ENCODE measurements at places on chromosomes 11 and 22.

DNA sequence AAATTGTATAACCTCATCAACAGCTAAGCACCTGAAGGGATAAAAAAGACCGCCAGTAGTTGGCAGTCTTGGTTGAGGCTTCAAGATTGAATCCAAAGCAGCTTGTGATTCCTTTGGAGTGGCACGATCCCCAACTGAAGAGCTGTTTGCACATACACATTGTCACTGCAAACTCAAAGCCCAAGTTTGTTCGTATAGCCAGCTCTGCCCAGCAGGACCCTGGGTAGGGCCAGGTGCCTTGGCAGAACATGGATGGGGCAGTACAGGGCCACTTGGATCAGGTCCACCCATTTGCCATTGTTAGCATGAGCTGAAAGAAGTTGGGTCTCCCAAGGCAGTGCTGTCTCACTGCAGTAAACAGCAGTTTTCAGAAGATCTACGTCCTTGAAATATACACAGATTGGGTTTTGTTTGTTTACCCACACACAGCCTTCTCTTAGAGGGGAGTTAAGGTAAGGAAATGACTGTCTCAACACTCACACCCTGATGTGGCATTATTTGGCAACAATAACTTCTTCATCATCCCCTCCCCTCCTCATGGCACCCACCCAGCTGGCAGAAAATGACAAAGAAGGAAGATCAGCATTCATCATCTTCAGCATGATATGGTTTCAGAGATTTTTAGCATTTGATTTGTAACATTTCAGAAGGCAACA, 132.9 kb downstream of the COMMD9 start:
- DNase-seq = no peak

DNA sequence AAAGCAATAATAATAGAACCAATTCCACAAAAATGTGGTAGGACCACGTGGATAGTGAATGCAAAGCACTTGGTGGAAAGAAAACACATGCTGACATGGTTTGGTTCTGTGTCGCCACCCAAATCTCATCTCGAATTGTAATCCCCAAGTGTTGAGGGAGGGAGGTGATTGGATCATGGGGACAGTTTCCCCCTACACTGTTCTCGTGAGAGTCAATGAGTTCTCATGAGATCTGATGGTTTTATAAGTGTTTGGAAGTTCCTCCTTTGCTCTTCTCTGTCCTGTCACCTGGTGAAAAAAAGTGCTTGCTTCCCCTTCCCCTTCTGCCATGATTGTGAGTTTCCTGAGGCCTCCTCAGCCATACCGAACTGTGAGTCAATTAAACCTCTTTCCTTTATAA, 421.9 kb upstream of the CADM1 start:
- DNase-seq = no peak

- no peak for DNase-seq
These were observed 696 bp upstream of the MARK2 start for GRCh38 chr11:63838150-63838677.

DNA sequence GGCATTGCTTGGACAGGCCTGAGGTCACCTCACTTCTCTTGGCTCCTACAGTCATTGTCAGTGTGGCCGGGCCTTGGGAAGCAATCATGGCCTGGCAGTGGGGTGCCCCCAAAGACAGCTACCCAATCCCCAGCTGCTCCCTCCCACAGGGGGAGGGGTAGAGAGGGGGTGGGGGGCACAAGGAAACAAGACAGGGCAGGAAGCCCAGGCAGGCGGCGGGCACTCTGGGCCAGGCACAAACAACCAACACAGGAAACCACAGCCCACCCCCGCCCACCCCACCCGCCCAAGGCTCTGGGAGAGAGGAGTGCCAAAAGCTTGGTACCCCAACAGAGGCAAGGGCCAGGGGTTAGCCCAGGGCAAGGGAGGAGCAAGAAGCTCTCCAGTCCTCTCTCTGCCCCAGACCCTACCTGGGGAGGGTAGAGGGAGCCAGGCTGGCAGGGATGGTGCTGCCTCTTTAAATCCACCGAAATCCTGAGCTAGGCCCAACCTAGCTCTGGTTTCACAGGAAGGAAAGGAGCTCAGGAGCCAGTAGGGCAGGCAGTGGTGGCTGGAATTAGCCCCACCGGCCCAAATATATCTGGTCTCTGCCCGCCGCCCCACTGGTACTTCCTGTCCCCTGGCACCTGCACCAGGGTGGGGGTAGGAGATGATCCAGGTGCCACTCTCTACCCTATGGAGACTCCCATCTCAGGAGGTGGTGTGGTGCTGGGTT, 12.2 kb downstream of the BCL9L start:
- no peak for DNase-seq

- no peak for DNase-seq
These were observed 7.3 kb downstream of the ASCL2 start for GRCh38 chr11:2263071-2263565.

DNA sequence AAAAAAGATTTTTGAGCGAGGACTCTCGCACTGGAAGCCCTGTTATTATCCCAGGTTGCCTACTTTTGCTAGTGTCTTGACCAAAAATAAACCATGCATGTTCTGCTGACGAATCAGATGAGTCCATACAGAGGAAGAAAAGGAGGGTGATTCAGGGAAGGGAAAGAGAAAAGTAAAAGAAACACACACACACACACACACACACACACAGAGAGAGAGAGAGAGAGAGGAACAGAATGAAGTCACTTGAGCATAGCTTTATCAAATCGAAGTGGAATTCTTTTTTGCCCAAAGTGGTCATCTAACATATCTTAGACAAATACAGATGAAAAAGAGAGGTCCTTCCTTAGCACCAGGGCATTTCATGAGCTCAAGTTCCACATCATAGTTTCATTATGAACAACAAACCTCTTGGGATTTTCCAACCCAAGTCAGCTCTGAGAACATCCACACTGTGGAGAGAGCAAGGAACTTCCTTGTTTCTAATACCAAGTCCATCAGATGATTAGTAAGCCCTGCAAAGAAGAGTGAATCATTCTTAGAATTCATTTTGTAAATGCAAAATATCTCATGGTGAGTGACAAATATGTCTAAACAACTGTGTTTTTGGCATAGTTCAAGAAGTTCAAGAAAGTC, 7.7 kb upstream of the MMP12 start:
- no peak for DNase-seq

DNA sequence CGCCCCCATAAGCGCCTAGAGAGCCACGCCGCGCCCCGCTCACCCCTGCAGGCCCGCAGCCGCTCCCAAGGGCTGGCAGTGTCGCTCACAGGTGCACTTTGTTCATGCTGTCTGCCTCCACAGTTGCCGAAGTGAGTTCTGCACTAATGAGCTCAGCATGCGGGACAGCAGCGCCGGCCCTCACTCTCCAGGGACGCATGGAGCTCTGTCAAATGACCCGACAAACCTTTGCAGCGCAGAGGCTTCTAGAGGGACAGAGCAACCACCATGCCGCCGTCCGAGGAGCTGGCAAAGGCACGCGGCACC, 170.7 kb downstream of the OPCML start:
- no peak for DNase-seq
